ENCODE measurements at places on chromosomes 5 and 9.

DNA sequence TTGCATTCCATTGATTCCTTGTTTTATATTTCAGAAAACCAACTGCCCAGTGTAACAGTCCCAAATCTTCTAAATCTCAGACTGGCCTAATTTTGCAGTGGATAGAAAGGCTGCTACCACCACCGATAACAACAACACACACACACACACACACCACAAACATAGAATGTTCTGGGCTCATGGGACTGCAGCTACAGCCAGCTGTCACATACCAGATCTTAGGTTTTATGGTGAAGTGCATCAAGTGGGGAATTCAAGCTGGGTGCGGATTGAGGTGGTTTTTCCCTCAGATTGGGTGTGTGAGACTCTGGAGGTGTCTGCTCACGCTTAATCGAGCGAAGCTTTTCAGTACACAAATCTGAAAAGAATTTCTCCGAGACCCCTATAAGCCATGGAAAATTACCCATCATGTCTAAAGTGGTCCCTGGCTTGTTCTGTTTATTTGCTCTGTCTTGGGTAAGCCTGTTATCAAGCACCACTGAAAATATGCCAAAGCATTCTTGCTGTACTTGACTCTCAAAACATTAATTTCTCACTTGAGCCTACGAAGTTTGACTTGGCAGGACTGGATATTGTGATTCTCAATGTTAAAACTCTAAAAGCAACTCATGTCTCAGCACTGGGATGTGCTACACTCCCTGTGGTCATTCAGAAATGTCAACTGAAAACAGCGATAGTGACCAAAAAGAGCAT, 71.1 kb downstream of the ALDH7A1 start:
- no peak for DNase-seq

GRCh38 chr9:89863141-89863540, 258.3 kb downstream of the GADD45G start:
- DNase-seq, result no peak

DNA sequence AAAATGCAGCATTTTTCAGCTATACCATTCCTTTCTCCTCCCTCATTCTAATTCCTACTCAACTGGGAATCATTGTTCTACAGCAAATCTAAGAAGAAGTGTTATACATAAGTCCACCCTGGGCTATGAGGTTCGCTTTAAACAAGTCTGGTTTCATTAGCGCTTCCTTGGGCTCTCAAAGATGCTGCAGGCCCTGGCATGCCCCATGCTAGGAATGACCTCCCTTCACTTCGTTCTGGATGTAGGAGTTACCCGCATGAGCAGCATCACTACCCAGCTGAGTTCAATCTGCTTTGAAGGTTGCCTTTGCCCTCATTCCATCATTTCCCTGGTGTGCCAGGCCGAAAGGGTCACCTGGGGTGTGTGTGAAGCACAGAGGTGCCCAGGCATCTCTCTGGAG, 35.4 kb downstream of the F2R start:
- DNase-seq, result no peak

- DNase-seq, result no peak
These were observed 54.1 kb downstream of the FER start for GRCh38 chr5:108801776-108802175.

DNA sequence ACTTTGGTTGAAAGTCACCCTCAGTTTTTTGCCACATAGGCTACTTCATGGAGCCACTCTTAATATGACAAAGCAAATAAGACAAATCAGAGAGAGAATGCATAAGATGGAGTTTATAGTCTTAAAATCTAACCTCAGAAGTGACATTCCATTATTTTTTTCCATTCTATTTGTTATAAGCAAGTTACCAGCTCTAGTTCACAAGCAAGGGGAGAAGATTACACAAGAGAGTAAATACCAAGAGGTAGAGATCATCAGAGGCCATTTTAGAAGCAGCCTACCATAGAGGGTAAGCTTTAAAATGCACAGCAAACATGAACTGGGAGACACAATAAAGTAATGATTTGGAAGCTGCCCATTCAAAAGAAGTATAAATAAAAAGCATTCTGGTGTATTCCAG, 651.3 kb upstream of the MEF2C start:
- no peak for DNase-seq

- DNase-seq, result no peak
These were observed 28.1 kb upstream of the SH3PXD2B start for GRCh38 chr5:172482156-172483020.

DNA sequence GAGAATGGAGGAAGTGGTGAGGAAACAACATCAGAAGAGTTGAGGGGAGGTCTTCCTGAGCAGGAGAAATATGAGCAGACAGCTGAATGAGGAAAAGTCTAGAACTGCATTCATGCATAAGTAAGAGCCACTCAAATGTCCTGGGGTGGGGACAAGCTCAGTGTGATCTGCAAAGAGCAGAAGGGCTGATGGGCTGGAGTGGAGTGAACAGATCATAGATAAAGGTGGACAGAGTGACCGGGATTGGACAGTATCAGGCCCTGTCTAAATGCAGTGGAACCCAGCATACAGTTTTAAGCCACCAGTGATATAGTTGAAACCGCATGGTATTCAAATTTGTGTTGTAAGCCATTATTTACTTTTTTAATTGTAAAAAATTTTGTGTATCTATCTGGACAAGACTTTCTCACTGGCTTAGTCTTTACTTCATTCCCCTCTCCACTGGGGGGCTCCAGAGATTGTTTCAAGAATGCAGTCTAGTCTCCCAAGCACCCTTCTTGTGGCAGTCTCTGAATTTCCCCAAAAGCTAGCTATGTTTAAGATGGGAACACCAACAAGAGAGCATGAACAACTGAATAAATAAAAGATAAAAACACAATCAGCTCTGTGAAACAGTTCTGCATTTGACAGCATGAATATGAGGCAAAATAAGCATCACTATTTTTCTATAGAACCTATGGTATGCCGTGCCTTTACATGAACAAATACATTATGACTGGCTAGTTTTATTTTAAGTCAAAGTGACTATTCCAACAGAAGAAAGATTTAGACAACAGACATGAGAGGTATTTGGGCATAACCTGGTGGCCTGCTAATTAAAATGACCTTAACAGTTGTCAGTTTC, 10.7 kb upstream of the STK32A start:
- DNase-seq, result no peak

GRCh38 chr5:19837536-19838174, 150.3 kb downstream of the CDH18 start:
- no peak for DNase-seq

- no peak for DNase-seq
These were observed 190.3 kb upstream of the FREM1 start for GRCh38 chr9:15100571-15100970.

- no peak for DNase-seq
These were observed 896 bp upstream of the PCSK5 start for GRCh38 chr9:75889577-75889976.

DNA sequence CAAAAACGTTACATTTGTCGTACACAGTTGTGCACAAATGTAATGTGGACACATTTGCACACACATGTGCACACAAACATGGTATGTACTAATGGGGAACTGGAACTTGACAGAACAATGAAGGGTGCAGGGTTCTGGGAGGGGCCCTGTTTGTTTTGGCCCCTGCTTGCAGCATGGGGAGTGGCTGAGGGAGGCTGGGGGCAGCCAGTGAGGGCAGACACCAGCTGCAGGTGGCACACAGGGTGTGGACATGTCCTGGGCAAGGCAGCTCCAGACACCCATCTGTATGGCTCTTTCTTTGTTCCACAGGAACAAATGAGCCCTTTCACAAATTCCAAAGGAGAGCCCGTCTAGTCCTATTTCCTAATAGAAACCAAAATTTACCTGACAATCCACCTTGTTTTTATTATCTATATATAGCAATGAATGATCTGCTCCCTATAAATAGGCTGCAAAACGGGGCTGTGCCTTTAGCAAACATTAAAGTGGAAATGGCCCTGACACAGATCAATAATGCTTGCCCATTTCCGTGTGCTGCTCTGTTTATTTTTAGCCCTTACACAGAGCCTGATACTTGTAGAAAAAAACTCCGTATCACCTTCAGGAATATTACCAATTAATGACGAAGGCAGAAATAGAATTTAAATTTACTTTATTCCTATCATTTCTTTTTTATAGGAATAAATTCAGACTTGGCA, 26.4 kb downstream of the MARCHF3 start:
- no peak for DNase-seq

DNA sequence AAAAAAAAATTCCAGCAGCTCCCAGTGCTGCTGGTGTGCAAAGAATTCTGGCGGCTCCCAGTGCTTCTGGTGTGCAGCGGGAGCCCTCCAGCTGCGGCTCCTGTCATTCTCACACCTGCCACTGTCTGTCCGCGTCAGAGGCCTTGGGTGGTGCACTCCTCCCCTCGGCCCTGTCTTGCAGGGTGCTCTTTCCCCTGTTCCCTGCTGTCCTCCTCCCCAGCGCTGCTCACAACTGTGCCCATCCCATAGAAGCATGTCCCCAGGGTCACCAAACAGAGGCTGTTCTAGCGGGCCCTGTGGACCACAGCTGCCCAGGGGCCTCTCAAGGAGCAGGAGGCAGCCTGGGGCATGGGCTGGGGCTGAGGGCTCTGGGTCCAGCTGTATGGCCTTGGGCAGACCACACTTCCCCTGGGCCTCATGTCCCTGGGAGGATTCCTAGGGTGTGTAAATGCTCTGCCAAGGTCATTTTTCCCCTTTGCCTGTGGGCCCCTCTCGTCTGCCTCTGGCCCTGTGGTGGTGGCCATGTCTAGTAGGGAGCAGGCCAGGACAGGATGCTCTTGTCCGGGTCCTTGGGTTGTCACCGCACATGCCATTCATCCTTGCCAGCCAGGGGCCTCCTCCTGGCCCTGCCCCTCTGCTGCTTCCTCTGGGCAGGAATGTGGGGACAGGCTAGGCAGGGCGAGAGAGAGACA, 68.2 kb downstream of the PHF2 start:
- DNase-seq, result no peak

GRCh38 chr9:125701351-125701750, 5.7 kb downstream of the MAPKAP1 start:
- DNase-seq, result no peak

GRCh38 chr5:59608745-59609144, 284.8 kb downstream of the PDE4D start:
- DNase-seq, result no peak

GRCh38 chr5:74326571-74327338, 313.8 kb downstream of the ENC1 start:
- DNase-seq, result no peak

DNA sequence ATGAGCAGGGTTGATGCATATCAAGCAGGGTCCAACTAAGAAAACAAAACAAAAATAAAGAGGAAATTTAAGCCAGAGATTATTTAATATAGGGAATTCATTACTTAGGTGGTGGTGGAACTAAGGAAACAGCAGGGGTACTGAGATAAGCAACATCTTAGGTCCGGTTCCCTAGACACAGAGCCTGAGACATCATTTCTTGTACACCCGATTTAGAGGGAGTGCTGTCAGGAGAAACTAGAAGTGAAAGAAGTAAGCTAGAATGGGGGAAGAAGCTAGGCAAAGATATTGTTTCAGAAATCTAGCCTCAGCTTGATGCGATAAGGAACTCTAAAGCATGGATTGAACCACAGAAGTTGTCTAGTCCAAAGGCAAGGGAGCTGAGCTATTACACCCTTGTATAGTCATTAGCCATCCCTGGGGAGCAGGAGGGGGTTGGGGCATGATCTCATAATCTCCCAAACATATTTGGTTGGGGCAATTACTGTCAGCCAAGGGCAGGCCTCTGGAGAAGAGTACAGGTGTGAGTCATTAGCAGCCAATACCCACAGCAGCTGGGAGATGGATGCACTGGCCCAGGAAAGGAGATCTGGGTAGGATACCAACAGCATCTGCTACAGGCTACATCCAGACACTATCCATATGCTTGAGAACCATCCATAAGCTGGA, 194.5 kb downstream of the ARL15 start:
- no peak for DNase-seq

GRCh38 chr5:135705941-135706466, 127.2 kb upstream of the CXCL14 start:
- no peak for DNase-seq

DNA sequence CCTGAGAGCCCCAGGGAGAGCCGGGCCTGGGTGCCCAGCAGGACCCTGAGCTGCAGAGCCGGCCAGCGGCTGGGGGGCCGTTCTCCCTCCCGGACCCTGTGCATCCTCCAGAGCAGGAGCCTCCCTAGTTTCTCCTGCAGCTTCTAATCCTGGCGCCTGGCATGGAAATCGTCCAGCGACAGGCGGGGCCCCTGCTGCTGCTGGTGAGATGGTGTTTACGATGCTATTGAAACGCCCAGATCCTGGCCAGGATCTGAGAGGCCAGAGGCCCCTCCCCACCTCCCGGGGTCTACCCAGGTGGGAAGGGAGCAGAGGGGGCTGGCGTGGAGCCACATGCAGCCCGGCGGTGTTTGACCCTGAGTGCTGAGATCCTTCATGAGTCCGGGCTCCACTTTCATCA, 38.2 kb upstream of the CEP72 start:
- no peak for DNase-seq

GRCh38 chr9:127550282-127550681, 61.8 kb upstream of the STXBP1 start:
- no peak for DNase-seq

- DNase-seq, result no peak
These were observed 84.9 kb downstream of the PPIC start for GRCh38 chr5:122951658-122952057.

DNA sequence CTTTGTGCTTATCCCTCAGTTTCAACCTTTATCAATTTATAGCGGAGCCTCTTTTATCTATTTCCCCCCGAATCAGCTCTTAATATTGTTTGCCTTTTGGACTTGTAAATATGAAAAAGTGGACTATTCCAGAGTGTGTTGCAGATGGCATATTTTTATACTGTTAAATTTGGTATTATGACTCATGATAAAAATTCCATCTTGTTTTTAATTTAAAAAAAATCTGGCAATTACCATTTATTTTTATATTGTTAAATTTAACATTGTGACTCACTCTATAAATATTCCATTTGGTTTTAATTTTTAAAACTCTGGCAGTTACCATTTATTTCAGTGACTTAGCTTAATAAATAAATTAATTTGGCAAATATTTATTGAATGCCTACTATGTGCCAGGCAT, 37.5 kb downstream of the RBM27 start:
- no peak for DNase-seq

DNA sequence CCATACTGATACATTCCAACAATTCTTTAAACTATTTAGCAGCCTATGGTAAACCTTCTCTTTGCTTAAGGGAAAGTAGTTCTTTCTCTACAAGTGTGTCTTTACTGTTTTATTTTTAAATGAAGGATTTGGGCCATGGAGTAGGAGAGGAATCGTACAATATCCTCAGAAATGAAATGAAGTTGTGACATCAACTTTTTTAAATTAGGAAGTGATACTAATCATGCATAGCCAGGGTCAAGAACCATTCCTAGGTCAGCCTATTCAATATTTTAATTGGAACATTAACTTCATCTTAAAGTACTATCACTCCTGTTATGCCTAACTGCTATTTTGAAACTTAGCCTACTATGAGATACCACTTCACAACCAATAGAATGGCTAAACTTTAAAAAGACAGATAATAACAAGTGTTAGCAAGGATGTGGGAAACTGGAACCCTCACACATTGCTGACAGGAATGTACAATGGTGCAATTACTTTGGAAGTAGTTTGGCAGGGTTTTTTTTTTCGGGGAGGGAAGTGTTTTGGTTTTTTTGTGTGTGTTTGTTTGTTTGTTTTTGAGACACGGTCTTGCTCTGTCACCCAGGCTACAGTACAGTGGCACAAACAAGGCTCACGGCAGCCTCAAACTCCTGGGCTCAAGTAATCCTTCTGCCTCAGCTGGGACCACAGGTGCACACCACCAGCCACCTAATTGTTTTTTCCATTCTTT, 10.7 kb downstream of the AGTPBP1 start:
- DNase-seq, result no peak

GRCh38 chr5:5017827-5018577, 122.1 kb upstream of the ADAMTS16 start:
- no peak for DNase-seq
